ENCODE measurements at places on chromosomes 16 and 17.

DNA sequence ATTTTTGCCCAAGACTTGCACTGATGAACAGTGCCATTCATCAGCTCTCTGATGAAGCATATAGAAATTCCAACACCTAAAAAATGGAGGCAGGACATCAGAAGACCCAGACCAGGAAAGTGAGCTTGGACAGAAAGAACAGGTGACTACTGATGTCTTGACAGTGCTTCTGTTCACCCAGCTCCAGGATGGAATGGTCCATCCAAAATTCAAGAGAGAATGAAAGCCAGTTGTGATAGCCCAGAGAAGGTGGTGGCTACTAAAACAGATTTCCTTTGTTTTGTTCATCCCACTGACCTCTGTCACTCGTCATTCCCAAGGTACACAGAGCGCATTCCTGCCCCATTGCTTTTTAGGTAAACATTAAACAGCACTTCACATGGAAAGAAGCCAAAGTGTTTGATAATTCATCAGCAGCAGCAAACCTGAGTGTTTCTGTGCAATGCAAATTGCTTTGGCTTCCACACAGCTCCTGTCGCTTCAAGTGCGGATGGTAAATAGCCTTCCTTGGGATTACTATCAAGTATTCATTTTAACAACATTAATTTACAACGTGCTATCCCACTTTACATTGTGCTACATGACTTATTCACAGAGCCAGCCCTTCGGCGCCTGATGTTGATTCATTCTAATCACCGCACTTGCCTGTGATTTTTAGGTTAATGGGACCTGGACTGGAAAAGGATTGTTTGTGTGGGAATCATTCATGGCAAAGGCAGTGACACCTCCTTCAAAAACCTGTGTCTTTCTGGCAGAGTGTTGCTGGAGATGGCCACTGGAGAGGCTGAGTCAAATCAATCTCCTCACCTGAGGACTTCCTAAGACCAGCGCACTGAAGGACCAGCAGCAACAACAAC, 65.1 kb upstream of the TOX3 start:
- DNase-seq = no peak

DNA sequence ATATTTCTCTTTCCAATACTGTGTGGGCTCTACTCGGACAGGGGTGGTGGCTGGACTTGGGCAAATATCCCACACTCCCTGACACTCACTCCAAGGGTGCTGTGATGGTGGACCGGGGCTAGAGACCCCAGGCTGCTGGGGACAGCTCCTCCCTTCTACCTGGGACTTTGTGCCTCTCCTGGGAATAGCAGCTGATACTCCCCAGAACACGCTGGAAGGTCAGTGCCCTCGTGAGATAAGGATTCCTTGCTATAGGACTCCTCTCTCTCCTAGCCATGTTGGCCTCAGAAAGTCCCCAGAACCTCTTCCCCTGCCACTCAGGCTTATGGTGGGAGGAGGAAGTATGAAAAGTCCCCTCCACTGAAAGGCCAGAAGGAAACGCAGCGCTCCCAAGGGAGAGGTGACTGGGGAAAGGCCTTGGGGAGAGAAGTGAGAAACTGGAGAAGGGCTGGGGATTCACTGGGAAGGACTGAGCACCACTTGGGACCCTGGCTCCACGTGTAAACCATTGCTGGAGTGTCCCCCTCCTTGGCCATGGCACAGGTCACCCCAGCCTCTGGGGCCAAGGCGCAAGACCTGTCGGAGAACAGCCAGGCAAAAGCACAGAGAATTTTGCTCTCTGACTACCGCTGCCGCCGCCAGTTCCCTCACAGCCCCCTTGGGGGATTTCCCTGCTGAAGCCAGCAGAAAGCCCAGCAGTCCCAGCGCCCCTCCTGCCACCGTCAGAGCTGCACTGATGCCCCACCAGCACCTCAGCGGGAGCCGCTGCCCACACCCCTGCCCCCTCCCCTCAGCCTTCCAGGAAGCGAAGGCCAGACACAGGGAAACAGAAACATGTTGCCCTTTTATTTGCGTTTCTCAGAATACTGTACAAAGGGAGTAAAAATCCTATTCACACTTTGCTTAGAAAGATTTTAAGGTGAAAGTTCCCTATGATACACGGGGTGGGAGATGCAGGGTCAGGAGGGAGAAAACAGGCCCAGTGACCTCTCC, 2.1 kb upstream of the GSDMB start:
- DNase-seq = no peak

- DNase-seq = peak; percentile 39
These were observed 652 bp downstream of the PRAC2 start for GRCh38 chr17:48723423-48724250.

- DNase-seq = peak; percentile 47
These were observed 560 bp downstream of the TELO2 start for GRCh38 chr16:1493746-1494094.

DNA sequence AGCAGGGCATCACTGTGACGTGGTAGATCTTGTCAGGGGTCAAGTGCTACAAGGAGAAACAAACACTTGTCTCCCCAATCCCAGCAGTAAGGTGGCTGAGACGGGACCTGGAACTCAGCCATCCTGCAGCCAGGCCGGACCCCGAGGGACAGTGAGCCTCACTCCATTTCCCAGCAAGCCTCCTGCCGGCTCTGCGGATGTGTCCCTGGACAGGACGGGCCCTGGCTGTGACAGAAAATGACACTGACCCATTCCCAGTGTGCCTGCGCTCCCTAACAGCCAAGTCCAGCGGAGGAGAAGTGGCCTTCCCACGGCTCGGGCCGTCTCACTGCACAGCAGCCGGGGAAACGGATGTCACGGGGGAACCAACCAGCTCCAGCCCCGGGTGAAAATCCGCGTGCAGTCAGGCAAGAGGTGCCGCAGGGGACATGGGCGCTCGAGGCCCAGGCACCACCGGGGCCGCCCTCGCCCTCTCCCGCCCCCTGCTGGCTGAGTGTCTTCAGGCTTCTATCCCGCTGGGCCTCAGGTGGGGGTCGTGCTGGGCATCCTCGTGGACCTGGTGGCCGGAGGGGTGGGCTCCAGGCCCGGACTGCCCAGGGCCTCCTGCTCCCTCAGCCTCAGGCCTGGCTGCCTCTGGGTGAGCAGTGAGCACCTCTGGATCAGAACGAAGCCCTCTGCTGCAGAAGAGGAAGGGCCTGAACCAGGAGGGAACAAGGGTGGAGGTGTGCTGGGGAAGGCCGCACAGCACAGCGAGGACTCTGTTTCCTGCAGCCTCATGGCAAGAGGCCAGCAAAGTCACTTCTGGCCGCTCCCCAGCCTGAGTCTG, 6.7 kb downstream of the HAGHL start:
- peak; percentile 24 for DNase-seq

GRCh38 chr17:37255432-37255831, 120.4 kb upstream of the C17orf78 start:
- DNase-seq = no peak

DNA sequence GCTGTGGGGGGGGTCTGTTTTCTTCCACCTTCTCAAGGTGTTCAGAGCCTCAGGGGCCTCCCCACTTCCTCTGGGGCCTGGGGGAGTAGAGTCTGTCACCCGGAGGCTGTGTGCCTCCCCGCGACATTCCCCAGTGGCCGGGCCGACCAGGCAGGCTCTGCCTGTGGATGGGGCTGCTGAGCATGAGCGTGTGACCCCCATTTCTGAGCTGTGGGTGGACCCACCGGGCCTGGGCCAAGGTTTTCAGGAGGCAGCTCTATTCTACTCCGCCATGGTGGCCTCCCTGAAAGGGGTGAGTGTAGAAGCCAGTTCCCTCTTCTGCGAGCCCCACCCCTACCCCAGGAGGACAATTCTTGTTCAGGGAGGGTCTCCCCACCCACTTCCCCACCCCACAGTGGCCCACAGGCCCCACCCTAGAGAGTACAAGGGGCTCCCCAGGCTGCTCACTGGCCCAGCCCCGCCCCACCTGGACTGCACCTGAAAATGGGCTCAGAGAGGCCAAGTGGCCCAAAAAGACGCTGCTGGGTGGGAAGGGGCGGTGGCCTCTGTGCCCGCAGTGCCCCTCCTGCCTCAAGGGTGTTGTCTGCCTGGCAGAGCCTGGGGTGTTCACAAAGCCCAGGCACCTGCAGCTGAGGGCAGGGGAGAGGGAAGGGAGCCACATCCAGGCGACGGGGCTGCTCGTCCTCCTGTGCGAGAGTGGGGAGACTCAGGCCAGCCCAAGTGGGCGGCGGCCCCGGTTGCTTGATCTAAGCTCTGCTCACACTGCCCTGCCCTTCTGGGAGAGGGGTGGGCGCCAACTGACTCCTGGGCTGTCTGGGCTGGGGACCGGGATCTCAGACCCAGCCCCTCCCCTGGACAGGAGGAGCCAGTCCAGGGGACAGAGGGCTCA, 1.3 kb downstream of the MSLN start:
- DNase-seq = no peak

DNA sequence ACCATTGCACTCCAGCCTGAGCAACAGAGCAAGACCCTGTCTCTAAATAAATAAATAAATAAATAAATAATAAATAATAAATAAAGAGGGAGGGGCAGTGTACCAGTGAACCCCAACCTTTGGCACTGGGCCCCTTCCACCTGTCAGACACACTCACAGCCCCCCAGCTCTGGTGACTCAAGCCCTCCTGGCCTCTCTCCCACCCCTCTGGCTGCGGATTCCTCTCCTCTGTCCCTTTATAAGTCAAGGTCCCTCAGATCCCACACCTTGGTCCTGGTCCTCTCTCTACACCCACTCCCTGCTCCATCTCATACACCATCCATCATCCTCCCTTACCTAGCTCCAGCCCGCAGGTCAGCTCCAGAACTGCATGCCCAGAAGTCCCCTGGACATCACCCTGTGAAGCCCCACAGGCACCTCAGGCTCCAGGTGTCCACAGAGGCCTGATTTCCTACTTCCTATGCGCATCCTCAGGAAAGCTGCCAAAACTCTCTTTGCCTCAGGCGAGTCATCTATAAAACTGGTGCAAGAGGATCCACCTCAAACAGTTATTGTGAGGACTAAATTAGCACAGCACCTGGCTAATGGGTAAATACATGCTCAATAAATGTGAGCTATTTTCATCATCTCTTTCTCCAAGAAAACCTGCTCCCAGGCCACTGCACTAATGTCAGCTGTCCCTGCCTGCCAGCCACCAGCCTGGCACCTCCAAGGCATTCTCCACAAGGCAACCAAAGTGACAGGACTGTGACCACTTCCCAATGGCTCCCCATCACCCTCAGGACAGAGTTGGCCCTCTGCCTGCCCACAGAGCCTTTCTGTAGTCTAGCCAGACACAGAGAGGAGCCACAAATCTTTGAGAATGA, 46.8 kb downstream of the BEAN1 start:
- DNase-seq = peak; percentile 32

- no peak for DNase-seq
These were observed 52.5 kb upstream of the NKD1 start for GRCh38 chr16:50495673-50496072.

DNA sequence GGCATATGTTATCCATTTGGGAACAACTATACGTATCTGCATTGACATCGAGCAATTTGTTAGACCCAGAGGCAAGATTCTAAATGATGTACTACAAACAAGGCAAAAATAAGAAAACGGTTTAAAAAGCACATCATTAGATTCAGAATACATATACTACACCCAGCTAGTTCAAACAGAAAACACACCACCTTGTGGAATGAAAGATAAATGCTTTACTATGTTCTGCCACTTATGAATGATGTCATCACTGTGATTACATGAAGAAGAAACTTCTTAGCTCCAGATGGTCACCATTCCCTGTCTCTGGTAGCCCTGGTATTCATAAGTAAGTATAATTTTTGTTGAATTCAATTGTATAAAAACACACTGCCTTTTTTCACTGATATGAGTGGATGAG, 7.8 kb downstream of the NACA2 start:
- DNase-seq = peak; percentile 83

DNA sequence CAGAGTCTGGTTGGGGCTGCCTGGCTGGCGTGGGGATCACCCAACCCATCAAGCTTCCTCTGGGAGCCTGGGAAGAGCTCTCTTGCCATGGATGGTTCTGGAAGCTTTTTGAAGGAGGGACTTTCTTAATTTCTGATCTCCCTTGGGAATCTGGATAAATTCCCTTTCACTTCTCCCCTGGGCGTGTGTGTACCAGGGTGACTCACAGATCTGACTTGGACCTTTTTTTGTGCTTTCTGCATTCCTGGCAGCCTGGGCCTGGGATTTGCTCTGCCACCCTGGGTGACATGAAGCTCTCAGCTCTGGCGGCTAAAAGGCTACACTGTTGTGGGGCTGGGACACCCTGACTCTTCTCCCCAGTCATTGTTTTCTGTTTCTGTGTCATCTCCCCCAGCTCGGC, 70.1 kb downstream of the ABCC1 start:
- peak; percentile 72 for DNase-seq

DNA sequence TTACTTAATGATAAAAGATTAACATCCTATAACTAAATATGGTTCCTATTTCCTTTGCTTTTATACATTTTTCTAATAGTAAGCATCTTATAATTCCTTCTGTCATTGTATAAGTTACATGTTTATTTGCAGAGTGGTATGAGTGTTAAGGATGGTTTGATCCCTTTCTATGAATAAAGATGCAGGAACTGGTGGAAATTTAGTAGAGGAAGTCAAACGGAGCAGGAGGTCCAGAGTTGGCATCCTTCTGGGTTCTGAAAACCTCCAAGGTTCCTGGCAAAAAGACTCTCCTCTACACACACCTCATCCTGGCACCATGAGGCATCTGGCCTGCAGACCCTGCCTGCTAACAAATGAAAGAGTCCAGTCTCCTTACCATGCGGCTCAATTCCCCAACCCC, 296.8 kb downstream of the SOX9 start:
- no peak for DNase-seq

DNA sequence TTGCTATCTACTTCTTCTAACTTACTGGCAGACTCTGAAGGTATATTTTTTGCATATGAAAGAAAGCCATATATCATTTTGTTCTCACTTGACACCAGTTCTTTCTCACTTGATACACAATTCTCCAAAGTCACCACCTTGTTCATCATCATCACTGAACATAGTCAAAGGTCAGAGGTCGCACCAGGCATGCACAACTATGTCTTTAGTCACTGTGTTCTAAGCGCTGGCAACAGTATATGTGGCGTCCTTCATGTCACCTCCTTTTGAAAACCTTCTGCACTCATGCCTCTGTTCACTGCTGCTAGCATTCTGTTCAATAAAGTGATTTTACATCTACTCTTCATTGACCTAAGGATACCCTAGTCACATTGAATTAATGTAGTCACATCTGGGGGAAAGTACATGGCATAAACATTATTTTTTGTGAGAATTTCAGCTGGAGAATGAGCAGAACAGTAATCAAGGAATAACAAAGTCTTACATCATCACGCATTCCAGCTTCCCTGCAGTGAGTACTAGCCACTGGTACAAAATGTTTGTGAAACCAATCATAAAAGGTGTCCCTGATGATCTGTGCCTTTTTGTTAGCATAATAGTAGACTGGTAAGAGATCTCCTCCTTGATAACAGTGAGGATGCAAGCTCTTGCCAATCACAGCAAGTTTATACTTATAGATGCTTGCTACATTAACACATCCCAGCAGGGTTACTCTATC, 20.5 kb upstream of the TBX4 start:
- peak; percentile 69 for DNase-seq

DNA sequence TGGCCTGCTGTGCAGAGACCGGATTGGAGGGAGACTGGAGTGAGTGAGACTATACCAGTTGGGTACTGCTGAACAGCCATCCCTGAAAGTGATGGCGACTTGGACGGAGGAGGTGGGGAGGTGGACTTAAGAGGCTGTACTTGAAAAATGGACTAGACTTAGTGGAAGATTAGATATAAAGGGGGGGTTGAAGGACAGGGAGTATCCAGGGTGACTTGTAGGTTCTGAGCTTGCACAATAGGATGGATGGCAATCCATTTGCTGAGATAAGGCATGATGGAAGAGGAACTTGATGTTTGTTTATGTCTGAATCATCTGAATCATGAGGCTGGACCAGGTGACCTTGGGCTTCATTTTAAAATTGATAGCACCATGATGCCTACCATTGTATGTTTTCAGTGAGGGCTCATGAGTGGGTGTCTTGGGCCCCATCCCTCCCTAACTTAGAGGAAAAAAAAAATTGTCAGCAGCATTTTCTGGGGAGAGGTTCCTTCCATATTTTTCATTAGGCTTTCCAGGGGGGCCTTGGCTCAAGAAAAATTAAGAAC, 41.2 kb downstream of the PRKCA start:
- DNase-seq = peak; percentile 11

Measured in ELR (cell line).